Hindlimb muscle (tissue), 1 donor: ENCODE measurements at places on chromosomes 7 and 10. TPM values are rescaled to one million over a fixed set of nuclear protein-coding genes. Genes with fewer than 3 reads are reported as not detected.

GRCh38 chr10:103184615-103185014 lies 8.5 kb downstream of the NT5C2 start:
- no peak for DNase-seq

Gene GPC2
- 10.1 TPM for polyA plus RNA-seq

Gene OR2A5
- not detected for polyA plus RNA-seq

- no peak for DNase-seq
Measured at GRCh38 chr7:70590126-70590854, 541.7 kb upstream of the GALNT17 start.

Gene ADRB1
- not detected for polyA plus RNA-seq

Gene KEL
- polyA plus RNA-seq: 1.1 TPM

GRCh38 chr10:1244493-1244892 lies 188.3 kb downstream of the WDR37 start:
- no peak for DNase-seq

Gene OPALIN
- not detected for polyA plus RNA-seq

Gene ZCCHC24
- polyA plus RNA-seq: 82.0 TPM

DNA sequence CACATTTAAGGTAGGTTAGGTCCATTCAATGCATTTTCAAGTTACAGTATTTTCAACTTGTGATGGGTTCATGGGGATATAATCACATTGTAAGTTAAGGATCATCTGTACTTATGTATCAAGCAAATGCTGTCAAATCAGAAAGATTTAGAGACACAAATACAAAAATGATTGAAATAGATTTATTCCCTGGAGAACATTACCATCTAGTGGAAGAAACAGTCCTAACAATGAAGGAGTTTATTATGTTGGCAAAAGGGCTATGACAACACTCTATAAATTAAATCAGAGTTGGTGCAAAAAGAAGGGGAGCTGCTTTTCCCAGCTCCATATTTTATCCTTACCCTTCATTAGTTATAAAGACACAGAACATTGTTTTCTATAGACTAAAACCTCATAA lies 69.0 kb downstream of the PRSS58 start:
- no peak for DNase-seq

DNA sequence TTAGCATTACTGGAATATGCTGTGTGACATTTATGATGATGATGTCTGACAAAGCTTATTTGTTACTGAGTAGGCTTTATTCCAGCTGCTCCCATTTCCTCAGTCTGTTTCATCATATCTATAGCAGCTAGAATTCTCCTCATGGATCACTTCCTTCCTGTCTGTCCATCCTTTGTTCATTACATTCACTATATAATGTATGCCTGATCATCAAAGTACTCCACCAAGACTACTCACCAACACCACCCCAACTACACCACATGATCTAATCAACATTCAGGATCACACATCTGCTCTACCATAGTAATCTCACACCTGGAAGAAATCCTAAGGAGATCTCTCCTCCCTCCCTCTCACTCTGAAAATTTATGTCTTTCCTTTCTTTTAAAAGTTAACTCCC lies 61.3 kb downstream of the APBB1IP start:
- DNase-seq: no peak

Gene HSPA12A
- polyA plus RNA-seq: 8.0 TPM

DNA sequence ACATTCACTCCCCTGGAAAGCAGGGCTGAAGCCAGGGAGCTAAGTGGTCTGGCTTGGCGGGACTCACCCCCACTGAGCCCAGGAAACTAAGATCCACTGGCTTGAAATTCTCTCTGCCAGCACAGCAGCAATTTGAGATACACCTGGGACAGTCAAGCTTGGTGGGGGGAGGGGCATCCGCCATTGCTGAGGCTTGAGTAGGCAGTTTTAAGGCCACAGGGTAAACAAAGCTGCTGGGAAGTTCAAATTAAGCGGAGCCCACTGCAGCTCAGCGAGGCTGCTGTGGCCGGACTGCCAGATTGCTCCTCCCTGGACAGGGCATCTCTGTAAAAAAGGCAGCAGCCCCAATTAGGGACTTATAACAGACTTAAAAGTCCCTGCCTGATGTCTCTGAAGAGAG lies 108.2 kb upstream of the FAM13C start:
- DNase-seq: no peak

- no peak for DNase-seq
Measured at GRCh38 chr7:86773309-86773708, 129.6 kb downstream of the GRM3 start.

Gene CDHR1
- 1.0 TPM for polyA plus RNA-seq

Gene RSPH10B
- polyA plus RNA-seq: 0.36 TPM

GRCh38 chr10:88756660-88757059 lies 3.2 kb upstream of the LIPN start:
- no peak for DNase-seq

DNA sequence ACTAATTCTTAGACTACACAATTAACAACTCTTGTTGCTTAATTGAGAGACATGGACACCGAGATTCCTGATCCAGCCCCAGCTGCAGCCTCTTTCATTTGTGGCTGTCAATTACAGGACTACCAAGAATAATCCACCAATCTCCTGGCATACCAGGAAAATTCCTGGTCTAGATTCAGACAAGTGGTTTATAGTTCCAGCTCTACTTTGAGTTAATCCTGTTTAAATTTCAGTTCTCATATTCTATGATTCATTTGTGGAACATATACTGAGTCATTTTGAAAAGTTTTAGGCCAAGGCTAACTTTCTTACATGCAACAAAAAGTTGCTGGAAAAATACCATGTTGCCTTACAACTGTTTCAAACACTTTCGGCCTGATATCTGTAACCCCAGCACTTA lies 253.5 kb downstream of the MAGI2 start:
- DNase-seq: no peak

GRCh38 chr7:8585591-8585990 lies 152.2 kb downstream of the NXPH1 start:
- no peak for DNase-seq
